CD8-positive, alpha-beta memory T cell (primary cell): ENCODE measurements at places on chromosomes 12 and 14. TPM values are rescaled to one million over a fixed set of nuclear protein-coding genes. Genes with fewer than 3 reads are reported as not detected.

The PTPN21 gene
- polyA plus RNA-seq: not detected

The TPPP2 gene
- polyA plus RNA-seq: not detected

The SPIC gene
- not detected for polyA plus RNA-seq

The NPFF gene
- polyA plus RNA-seq: not detected

The REM2 gene
- polyA plus RNA-seq: 1.0 TPM

The BCDIN3D gene
- 6.4 TPM for polyA plus RNA-seq

The HNRNPC gene
- polyA plus RNA-seq: 700 TPM

The VDR gene
- polyA plus RNA-seq: 0.54 TPM

The DLK1 gene
- not detected for polyA plus RNA-seq

The NFE2 gene
- polyA plus RNA-seq: not detected

The AKAP3 gene
- polyA plus RNA-seq: 1.6 TPM

The OASL gene
- polyA plus RNA-seq: 21.2 TPM

The PRKAG1 gene
- 45.9 TPM for polyA plus RNA-seq

The SLC39A2 gene
- not detected for polyA plus RNA-seq

The DIO3 gene
- not detected for polyA plus RNA-seq

The FAIM2 gene
- polyA plus RNA-seq: 0.72 TPM

The NUMB gene
- 39.0 TPM for polyA plus RNA-seq

The CPNE8 gene
- 2.1 TPM for polyA plus RNA-seq
